Cortex of kidney (tissue), 1 donor: ENCODE measurements at places on chromosomes 7 and 10.

GRCh38 chr7:137695942-137696341 is 150.8 kb downstream of the DGKI start:
- no peak for DNase-seq

DNA sequence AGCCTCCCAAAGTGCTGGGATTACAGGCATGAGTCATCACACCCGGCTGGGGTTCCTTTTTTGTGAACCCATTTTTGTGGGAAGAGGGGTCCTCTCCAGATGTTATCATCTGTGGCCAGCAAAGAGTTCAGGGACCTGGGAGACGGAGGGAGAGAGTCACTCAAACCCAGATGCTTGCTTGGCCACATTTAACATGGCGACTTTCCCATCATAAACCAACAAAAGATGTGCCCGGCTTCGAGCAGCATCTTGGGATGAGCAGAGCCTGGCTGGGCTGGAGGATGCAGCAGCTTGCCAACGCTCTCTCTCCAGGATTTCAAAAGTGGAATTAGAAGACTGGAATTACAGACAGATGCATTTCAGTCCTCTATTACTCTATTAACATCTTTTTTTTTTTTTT is 19.1 kb upstream of the HABP2 start:
- DNase-seq = no peak

DNA sequence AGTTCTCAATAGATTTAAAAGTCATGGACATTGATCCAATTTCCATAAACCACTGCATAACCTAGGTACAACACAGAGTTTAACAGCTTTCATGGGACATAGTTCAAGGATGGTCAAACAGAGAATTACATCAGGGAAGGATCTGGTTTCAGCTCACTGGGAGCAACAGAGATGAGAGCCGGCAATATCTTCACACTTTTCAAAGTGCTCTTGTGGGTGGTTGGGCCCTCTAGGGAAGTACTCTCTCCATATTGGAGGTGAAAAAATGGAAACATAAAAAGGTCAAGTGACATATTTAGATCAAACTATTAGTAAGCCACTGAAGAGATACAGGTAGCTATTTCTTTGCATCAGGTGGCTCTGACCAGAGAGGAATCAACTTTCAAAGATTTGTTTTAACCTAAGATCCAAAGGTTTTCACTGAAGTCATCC is 61.8 kb upstream of the LRRN3 start:
- DNase-seq = no peak

DNA sequence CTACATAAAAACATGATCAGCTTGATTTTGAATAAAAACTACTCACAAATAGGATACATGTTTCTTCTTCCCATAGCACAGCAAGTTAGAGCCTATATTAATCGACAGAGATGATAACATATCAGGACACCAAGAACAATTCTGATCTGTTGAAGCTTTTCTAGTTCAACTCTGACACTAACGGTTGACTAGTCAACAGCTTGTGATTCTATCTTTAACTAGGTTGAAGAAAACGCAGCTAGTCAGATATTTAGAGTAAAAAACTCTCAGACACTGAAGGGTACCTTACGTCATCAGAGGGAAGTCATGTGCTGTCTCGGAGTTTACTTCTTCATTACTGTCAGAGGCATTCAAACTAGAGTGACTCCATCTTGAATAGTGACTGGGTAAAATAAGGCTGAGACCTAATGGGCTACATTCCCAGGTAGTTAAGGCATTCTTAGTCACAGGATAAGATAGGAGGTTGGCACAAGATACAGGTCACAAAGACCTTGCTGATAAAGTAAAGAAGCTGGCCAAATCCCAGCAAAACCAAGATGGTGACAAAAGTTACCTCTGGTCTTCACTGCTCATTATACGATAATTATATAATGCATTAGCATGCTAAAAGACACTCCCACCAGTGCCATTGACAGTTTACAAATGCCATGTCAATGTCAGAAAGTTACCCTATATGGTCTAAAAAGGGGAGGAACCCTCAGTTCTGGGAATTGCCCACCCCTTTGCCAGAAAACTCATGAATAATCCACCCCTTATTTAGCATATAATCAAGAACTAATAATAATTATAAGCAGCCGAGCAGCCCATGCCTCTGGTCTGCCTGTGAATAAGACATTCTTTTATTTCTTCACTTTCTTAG is 21.3 kb downstream of the CCDC71L start:
- no peak for DNase-seq

DNA sequence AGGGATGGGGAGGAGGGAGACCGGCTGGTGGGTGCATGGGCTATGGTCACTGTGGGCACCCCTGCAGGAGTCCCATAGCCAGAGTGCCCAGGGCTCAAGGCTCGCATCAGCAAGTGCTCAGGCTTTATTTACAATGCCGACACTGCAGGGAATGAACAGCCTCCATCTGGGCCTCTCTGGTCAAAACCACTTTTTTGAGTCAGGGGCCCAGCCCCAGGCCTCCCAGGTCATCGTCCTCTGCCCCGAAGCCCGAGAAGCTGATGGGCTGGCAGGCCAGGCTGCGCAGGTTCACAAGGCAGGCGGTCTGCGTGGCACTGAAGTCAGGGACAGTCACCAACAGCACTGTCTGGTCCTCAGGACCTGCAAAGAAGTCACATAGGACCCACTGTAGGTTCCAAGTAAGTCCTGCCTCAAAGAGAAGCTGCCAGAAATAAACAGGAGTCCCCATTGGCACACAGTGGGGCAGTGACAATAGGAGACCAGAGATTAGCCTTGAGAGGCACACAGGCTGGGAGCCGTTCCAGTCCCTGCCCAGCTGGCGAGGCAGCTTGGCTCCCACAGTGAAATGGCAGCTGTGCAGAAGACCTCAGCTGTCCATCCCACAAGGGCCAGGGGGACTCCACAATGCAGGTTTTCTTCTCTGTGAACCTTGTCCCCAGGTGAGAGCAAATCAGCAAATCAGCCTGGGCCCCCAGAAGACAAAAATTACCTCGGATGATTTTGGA is 8.6 kb downstream of the POLD2 start:
- DNase-seq = no peak
